ENCODE measurements at places on chromosomes 12 and 14.

DNA sequence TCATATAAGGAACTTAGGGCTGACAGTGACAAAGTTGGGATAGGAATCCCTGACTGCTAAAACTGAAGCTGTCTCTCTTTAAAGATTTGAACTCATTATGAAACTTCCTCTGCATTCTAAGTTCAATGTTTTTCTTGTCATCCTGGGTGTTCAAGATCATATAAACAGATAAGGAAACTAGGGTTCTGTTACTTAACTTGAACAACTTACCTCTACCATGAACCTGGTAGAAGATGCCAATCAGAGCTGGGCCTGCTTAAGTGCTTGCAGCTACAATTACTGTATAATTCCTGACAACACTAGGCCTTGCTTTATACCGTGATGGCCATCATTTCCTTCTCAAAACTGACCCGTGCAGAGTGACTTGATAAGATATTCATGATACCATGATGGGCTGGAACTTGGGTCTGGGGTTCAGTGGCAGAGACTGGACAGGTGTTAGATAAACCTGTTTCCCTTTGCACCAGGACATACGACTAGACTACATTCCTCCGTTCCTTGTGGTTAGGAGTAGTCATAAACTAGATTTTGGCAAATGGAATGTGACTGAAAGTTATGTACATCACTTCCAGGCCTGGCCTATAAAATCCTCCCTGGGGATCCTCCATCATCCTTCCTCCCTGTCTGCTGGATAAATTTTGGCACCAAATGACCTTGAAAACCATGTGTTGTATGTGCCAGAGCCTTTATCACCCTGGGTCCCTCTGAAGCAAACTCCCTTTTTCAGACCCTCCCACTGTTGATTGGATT lies 172.2 kb upstream of the PRICKLE1 start:
- DNase-seq: peak; percentile 54

GRCh38 chr14:78403278-78403815 lies 233.2 kb downstream of the NRXN3 start:
- DNase-seq: peak; percentile 44

DNA sequence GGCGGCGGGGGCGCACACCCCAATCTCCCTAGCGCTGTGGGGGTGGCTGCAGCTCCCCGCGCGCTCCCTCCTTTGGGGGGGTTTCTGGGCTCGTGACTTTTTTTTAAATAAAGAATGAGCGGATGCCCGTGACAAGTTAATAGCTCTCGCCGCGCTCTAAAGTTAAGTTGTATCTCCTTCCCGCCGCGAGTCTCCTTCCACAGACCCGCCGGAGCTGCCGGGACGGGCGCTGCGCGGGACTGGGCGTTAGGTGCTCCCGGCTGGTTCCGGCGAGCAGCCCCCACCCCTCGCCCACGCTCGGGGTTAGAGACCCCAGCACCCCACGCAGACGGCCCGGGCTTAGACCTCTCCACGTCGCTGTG lies 82.6 kb upstream of the HMGA2 start:
- no peak for DNase-seq

GRCh38 chr12:108899145-108899544 lies 19.3 kb downstream of the DAO start:
- DNase-seq: no peak

Measured in cardiac fibroblast (primary cell).